ENCODE measurements at places on chromosomes 13 and 19. TPM values are rescaled to one million over a fixed set of nuclear protein-coding genes. Genes with fewer than 3 reads are reported as not detected.

- no peak for DNase-seq
These were observed 55.1 kb downstream of the RASA3 start for GRCh38 chr13:114077099-114077932.

DNA sequence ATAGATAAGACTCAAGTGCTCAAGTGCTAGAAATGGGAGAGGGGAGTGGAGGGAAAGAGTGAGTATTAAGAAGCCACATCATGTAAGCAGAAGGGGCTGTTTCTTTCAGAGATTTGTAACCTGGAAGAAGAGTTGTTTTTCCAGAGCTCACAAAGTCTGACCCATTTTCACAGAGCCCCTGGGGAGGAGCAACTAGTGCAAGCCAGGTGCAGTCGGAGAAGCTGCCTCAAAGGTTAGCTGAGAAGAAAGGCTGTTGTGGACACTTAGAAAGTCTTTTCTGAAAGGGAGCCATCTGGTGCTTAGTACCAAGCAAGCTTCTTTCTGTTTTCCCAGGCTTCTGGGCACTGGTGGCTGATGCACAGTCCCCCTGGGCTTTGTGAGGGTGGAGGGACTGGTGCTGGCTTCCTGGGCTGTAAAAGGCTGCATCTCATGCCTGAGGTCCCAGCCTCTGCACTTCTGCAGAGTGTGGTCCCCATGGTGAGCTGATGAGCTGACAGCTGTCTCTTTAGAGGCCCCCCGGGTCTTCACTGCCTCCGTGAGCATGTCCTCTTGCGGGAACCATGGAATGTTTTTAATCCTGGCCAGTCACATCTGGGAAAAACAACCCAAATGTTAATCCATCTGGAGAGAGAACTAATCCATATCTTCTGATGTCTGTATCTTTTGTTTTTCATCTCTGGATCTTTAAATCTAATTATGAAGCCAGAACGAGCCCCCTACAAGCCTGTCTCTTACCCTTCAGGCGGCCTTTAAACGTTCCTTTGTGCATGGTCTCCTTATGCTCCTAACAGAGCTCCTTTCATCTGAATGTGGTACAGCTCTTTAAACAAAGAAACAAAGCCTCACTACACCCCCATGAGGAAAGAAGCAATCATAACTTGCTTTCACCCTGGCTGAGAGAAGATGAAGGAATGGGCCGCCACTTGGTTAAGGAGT is 40.2 kb downstream of the OLFM4 start:
- DNase-seq, result no peak

DNA sequence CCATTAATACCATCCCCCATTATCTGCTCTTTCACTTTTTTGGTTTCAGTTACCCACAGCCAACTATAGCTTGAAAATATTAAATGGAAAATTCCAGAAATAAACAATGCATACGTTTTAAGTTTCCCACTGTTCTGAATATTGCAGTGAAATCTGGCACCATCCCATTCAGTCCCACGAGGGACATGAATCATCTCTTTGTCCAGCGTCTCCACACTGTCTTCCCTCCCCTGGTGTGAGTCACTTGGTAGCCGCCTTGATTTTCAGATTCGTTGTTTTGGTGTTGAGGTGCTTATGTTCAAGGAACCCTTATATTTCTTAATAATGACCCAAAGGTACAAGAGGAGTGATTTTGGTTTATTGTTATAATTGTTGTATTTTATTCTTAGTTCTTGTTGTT is 246.1 kb downstream of the DCT start:
- peak; percentile 65 for DNase-seq

Gene FCAR
- total RNA-seq, result not detected

- no peak for DNase-seq
These were observed 297.1 kb downstream of the UQCRFS1 start for GRCh38 chr19:28915737-28916460.

Gene ZSCAN4
- total RNA-seq, result not detected

- DNase-seq, result no peak
These were observed 65.5 kb downstream of the STK24 start for GRCh38 chr13:98511435-98511834.

DNA sequence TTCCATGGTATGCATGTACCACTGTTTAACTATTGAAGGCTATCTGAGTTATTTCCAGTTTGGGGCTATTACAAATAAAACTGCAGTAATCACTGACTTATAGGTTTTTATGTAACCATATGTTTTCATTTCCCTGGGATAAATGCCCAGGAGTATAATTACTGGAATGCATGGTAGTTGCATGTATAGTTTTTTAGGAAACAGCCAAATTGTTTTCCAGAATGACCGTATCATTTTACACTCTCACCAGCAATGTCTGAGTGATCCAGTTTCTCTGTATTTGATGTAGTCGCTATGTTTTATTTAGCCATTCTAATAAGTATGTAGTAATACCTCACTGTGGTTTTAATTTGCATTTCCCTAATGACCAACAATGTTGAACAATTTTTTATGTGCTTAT is 42.0 kb downstream of the CYSLTR2 start:
- no peak for DNase-seq

Gene KLHL1
- 0.34 TPM for total RNA-seq

GRCh38 chr13:36548129-36548528 is 115.8 kb downstream of the CCNA1 start:
- DNase-seq, result no peak

DNA sequence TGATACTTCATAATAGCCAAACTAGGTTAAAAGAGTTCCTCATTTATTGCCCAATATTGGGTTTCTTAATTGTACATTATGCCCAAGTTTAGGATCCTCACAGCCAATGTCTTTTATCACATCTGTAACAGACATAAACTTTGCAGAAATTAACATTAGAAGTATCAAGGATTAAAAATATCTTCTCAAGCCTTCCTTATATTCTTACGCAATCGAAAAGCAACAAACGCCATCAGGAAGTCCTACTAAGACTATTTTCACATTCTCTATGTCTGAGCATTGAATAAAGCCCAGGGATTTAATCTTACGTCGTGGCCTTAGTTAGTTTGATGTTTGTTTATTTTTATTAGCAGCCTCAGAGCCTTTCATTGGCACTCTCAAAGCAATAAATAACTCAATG is 1660.4 kb upstream of the MIR17HG start:
- DNase-seq, result no peak

Gene PDE4A
- total RNA-seq, result 5.3 TPM

DNA sequence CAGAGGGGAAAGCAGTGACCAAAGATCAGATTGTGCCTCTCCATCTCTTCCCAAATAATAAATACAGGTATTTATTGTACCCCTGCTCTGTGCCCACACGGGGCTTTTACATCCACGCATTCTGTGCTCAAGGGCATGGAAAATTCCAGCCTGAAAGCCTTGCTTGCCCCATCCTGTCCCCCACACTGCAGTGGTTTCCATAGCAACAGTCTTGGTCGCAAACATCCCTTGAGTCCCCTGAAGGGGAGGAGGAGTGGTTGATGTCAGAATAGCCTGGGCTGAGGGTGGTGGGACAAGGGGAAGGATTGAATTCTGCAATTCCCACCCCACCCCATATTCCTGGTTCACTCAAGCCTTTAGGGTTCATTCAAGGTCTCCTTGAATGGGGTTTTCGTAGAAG is 41.0 kb upstream of the USP29 start:
- DNase-seq, result no peak

Gene PSG11
- total RNA-seq, result not detected

Gene SNAPC2
- total RNA-seq, result 32.6 TPM

DNA sequence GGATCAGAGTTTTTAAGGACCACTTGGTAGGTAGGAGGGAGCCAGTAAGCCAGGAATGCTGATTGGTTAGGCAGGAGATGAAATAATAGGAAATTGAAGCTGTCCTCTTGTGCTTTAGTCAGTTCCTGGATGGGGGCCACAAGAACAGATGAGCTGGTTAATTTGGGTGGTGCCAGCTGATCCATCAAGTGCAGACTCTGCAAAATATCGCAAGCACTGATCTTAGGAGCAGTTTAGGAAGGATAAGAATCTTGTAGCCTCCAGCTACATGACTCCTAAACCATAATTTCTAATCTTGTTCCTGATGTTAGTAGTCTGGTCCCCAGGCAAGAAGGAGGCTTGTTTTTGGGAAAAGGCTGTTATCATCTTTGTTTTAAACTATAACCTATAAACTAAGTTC is 117.9 kb upstream of the GPR12 start:
- no peak for DNase-seq

- no peak for DNase-seq
These were observed 15.5 kb downstream of the HDGFL2 start for GRCh38 chr19:4487572-4487971.

GRCh38 chr13:109428146-109428545 is 358.2 kb downstream of the IRS2 start:
- DNase-seq, result no peak

Gene ZNF558
- 11.7 TPM for total RNA-seq

- no peak for DNase-seq
These were observed 671 bp downstream of the MCOLN1 start for GRCh38 chr19:7522923-7523667.

Gene NCAN
- total RNA-seq, result not detected

DNA sequence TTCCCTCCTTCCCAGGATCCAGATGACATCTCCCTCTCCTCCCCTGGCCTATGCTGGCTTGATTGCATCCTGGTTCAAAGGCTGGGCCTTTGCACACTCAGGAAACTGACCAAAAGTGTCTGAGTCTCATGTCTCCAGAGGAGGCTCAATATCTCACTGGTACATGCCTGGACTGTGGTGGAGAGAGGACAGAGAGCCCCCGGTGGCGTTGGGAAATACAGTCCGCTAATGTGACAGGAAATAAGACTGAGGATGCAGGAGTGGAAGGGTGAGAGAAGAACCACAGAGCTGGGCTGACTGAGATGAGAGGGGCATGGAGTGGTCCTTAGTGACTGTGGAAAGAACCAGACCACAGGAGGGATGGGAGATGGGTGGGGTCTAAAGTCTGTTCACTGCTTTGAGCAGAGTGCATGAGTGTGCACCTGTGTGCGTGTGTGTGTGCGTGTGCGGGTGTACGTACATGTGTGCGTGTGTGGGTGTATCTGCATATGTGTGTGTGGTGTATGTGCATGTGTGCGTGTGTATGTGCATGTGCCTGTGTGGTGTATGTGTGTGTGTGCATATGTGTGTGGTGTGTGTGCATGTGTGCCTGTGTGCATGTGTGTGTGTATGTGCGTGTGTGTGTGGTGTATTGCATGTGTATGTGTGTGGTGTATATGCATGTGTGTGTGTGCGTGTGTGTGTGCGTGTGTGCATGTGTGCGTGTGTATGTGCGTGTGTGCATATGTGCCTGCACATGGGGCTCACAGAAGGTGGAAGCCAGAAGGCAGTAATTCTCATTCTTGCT is 1.9 kb downstream of the SIGLEC5 start:
- DNase-seq, result no peak

DNA sequence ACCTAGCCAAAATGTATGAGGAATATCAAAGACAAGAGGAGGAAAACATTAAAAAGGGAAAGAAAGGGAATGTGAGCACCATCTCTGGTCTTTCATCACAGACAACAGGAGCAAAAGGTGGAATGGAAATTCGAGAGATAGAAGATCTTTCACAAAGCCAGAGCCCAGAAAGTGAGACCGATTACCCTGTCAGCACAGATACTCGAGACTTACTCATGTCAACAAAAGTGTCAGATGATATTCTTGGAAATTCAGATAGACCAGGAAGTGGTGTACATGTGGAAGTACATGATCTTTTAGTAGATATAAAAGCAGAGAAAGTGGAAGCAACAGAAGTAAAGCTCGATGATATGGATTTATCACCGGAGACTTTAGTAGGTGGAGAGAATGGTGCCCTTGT is 217.0 kb downstream of the NBEA start:
- DNase-seq, result no peak

DNA sequence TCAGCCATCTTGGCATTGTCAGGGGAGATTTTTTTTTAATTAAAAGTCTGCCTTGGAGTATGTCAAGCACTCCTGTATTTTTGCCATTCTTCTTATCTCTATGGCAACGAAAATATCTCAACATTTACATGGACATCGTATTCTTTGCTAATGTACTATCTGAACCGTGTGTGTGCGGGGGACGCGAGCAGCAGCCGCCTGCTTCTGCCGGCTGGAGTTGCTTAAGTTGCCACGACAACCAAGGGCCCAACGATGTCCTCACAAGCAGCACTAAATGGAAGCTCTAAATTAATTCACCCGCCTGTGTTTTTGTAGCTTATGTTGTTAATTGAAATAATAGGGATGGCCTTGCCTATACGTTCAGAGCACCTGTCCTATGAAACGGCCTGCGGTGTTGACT is 309.5 kb downstream of the TEX29 start:
- DNase-seq, result no peak

Gene IFI30
- 21.0 TPM for total RNA-seq

Gene RFX1
- total RNA-seq, result 8.2 TPM

Gene DENND1C
- not detected for total RNA-seq

Gene FLT1
- total RNA-seq, result 156 TPM

DNA sequence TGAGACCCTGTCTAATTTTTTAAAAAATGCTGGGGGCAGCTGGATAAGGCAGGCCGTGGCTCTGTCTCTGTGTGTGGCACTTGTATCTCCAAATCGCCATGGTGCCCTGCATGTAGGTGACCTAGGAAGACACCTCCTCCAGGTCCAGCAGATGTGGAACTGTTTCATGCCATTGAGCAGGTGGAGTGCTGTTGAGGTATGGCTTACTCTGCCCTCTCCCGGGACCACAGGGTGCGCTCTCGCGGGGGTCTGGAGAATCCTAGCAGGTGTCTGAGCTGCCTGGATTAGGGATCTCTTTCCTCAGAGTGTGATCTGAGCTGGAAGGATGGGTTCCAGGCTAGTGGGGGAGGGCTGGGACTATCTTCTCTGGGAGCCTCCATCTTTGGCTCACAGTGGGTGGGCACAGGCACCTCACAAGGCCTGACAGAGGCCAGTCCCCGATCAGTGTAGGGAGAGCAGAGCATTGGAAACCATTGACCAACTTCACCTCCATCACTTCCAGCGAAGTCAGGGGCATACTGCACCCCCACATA is 67.7 kb upstream of the TM9SF2 start:
- no peak for DNase-seq

DNA sequence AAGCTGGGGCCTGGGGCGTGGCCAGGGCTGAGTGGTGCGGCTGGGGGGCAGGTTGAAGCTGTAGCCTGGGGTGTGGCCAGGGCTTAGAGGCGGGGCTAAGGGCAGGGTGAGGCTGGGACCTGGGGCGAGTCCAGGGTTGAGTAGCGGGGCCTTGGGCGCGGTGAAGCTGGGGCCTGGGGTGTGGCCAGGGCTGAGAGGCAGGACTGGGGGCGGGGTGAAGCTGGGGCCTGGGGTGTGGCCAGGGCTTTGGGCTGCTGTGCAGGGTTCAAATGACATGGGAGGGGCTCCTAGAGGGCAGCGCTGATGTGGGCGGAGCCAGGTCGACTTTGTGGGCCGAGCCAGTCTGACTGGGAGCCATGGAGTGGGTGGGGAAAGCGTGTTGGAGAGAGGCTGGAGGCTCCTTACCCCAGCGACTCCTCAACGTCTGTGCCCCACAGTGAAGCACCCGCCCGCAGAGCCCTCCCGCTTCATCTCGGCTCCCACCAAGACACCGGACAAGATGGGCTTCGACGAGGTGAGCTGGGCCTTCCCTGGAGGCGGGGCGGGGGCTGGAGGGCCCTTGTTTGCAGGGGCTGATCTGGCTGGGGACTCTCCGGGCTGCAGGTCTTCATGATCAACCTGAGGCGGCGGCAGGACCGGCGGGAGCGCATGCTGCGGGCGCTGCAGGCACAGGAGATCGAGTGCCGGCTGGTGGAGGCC is 21.5 kb downstream of the COLGALT1 start:
- DNase-seq, result no peak

GRCh38 chr13:45896285-45896684 is 44.7 kb upstream of the SIAH3 start:
- DNase-seq, result no peak

Gene CEACAM8
- not detected for total RNA-seq

Gene MICU2
- total RNA-seq, result 85.5 TPM

GRCh38 chr13:63438951-63439350 is 2023.3 kb upstream of the PCDH20 start:
- DNase-seq, result no peak

- no peak for DNase-seq
These were observed 473.0 kb upstream of the SLC10A2 start for GRCh38 chr13:103539265-103539664.

Measured in glomerular endothelial cell (primary cell).